ENCODE measurements at places on chromosomes 16 and 17.

DNA sequence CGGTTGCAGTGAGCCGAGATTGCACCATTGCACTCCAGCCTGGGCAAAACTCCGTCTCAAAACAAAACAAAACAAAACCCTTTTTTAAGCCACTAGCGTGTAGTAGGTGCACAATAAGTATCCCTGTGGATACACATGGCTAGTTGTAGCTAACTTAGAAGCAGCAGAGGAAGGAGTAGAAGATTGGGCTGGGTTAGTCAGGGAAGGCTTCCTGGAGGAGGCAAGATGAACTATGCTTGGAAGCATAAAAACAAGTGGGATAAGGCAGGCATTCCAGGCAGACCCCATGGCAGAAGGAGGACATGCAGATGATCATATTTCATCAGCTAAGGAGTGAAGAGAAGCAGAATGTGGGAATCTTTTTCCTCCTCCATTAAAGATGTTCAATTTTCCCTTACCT, 83.4 kb downstream of the IRX5 start:
- H3K4me3 ChIP-seq: no peak overlapping the region
- H3K36me3 ChIP-seq: no peaks in the 10 kb centered on the region

- H3K4me3 ChIP-seq: no peak overlapping the region
- H3K27me3 ChIP-seq: no peaks in the 10 kb centered on the region
- H3K27ac ChIP-seq: no peak overlapping the region
- H3K4me1 ChIP-seq: no peaks in the 10 kb centered on the region
- H3K36me3 ChIP-seq: no peaks in the 10 kb centered on the region
Observed at GRCh38 chr17:2925011-2925410, 128.8 kb downstream of the RAP1GAP2 start.

DNA sequence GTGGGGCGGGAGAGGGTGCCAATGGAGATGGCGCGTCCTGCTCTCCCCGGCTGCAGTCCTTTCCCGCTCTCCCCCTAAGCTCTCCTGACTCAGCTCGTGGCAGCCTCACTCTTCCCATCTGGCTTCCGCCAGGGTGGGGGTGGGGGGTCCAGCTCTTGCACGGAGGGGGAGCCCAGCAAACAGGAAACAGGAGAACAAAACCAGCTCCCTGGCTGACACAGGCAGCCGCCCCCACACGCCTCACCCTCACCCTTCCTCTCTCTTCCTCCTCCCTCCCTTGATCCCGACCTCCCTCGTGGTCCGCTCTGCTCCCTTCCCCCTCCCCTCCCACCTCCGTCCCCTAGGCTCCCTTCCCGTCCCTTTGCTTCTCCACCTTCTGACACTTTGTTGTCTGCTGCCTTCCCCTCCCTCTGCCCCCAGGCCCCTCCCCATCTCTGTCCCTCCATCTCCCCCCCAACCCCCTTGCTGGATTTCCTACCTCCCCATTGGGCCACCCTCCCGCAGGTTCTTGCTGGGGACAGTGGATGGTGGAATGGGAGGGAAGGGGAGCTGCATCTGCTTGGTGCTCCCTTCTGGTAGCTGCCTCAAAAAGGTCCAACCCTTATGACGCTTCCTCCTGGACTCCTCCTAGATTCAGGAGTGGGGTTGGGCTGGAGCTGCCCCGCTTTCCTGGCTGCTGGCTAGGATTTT, 23.7 kb downstream of the ARHGAP23 start:
- H3K27ac ChIP-seq: peak overlapping the region; percentile 74
- no peaks in the 10 kb centered on the region for H3K4me1 ChIP-seq
- peak overlapping the region; percentile 7 for H3K4me3 ChIP-seq
- no peaks in the 10 kb centered on the region for H3K36me3 ChIP-seq
- DNase-seq: no peak

- H3K4me3 ChIP-seq: no peak overlapping the region
- H3K36me3 ChIP-seq: peaks cover 36% of the 10 kb centered on the region
- H3K27ac ChIP-seq: peak overlapping the region; percentile 52
Observed at GRCh38 chr16:11557801-11558200, 28.9 kb downstream of the LITAF start.

DNA sequence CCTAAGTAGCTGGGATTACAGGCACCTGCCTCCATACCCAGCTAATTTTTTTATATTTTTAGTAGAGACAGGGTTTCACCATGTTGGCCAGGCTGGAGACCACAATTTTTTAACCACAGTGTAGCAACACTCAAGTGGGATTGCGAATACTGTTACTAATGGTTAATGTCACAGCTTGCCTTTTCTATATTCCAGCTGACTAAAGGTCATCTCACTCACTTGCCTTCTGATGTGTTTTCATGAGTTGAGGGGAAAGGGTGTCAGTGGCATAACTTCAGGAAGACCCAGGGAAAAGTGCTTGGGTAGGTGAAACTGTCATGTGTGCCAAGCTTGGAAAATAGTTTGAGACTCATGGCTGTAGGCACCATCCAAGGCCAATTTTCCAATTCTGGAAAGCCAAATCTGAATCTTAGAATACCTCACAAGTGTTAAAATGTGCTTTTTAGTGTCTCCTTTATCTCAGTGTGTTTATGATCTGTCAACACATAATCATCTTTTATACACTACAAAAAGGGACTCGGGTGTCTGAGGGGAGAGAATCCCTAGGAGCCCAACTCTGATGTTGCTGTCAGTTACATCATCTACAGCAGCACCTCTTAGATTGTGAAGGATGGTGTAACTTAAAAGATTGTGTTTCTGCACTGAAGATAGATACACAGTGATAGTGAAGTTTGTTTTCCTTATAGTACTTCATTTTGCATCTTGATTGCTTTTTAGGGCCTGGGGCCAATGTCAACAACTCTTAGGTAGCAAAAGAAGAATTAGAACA, 27.1 kb downstream of the OGFOD1 start:
- H3K4me3 ChIP-seq: no peak overlapping the region
- no peaks in the 10 kb centered on the region for H3K27me3 ChIP-seq
- no peak for DNase-seq
- no peaks in the 10 kb centered on the region for H3K4me1 ChIP-seq
- peaks cover 98% of the 10 kb centered on the region for H3K36me3 ChIP-seq

- peaks cover 27% of the 10 kb centered on the region for H3K4me1 ChIP-seq
- H3K27me3 ChIP-seq: no peaks in the 10 kb centered on the region
- no peak overlapping the region for H3K27ac ChIP-seq
- peaks cover 47% of the 10 kb centered on the region for H3K36me3 ChIP-seq
- no peak for DNase-seq
- H3K4me3 ChIP-seq: no peak overlapping the region
Observed at GRCh38 chr17:68518063-68518815, 6.0 kb downstream of the PRKAR1A start.
